ENCODE measurements at places on chromosomes 1 and 21.

- no peak overlapping the region for H3K4me3 ChIP-seq
- no peaks in the 10 kb centered on the region for H3K27me3 ChIP-seq
- H3K4me1 ChIP-seq: no peaks in the 10 kb centered on the region
- no peak for DNase-seq
- no peaks in the 10 kb centered on the region for H3K36me3 ChIP-seq
- no peak overlapping the region for H3K27ac ChIP-seq
Observed at GRCh38 chr1:27970401-27970800, 10.6 kb downstream of the XKR8 start.

DNA sequence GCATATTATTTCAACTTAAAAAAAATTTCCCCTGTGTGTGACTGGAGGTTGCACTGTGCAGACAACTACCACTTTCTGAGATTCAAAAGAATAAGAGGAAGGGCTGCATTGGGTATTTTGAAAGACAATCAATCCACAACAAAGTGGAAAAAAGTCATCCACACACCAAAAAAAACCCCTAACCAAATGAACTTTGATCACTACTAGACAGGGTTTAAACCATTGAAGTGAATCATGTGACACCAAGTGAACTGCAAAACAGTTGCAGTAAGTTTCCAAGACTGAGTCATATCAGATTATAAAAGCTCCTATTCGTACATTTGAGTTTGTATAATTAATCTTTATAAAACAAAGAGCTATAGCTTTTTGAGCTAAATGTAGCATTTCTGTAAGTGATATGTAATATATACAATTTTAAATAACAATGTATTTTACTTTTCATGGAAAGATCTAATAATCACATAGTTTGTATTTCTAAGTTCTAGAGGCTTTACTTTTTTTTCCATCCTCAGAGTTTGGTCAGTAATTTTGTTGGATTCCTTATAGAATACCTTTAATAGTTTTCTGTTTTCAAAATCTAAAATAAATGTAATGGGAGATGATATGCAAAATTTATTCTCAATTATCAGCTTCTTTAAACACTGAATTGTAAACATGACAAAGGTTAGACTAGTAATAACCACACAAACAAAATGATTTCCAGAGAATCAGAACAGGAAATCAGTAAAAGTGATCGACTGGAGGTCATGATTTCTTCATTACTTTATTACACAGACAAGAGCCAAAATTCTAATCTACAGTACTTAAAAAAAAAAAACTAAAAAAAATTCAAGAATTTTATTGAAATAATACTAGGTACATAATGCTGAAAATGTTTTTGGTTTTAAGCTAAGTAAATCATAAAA lies 50.5 kb upstream of the GFI1 start:
- H3K27ac ChIP-seq: no peak overlapping the region
- no peak overlapping the region for H3K4me3 ChIP-seq
- no peaks in the 10 kb centered on the region for H3K27me3 ChIP-seq
- H3K36me3 ChIP-seq: no peaks in the 10 kb centered on the region

- no peak for DNase-seq
- no peaks in the 10 kb centered on the region for H3K27me3 ChIP-seq
- no peaks in the 10 kb centered on the region for H3K4me1 ChIP-seq
- no peak overlapping the region for H3K27ac ChIP-seq
Observed at GRCh38 chr21:27291006-27291405, 324.1 kb upstream of the ADAMTS5 start.

GRCh38 chr1:198794498-198794897 lies 155.7 kb downstream of the PTPRC start:
- no peak overlapping the region for H3K4me3 ChIP-seq
- DNase-seq: no peak
- H3K36me3 ChIP-seq: no peaks in the 10 kb centered on the region
- no peak overlapping the region for H3K27ac ChIP-seq

DNA sequence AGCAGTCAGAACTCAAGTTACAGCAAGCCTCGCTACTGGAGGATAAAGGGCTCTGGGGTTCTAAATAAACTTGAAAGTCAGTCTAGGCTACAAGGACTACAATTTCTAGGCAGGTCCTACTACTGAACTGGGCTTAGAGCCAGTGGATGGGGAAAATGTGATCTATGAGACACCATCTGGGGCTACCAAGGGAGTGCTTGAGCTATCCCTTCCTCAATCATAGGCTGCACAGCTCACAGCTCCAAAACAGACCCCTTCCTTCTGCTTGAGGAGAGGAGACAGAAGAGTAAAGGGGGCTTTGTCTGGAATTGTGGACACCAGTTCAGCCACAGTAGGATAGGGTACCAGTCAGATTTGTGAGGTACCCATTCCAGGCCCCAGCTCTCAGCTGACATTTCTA lies 145.8 kb upstream of the SNX7 start:
- H3K4me1 ChIP-seq: no peaks in the 10 kb centered on the region
- H3K4me3 ChIP-seq: no peak overlapping the region
- H3K27ac ChIP-seq: no peak overlapping the region

DNA sequence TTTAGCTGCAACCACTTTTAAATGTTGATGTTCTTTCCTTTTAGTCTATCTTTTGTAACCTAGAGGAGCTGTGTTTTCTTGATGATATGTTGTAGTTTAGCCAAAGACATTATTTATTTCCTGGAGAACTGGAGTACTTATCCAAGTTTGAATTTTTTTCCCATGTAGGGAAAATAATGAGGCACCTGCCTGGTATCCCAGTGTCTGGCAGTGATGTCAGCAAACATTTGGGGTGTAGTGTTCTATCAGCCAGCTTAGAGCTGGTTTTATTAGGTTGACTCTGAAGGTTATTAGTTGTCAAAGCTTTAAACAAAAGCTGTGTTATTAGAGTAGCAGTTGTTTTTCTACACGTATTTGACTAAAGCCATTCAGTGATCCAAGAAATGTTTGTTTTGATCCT lies 3.2 kb downstream of the CTPS1 start:
- peaks cover 19% of the 10 kb centered on the region for H3K36me3 ChIP-seq
- H3K27ac ChIP-seq: no peak overlapping the region
- DNase-seq: no peak
- H3K27me3 ChIP-seq: no peaks in the 10 kb centered on the region

GRCh38 chr1:196059210-196059609 lies 549.0 kb downstream of the KCNT2 start:
- no peak overlapping the region for H3K4me3 ChIP-seq
- H3K36me3 ChIP-seq: no peaks in the 10 kb centered on the region
- no peak overlapping the region for H3K27ac ChIP-seq
- no peaks in the 10 kb centered on the region for H3K27me3 ChIP-seq
- H3K4me1 ChIP-seq: peaks cover 10% of the 10 kb centered on the region
- DNase-seq: no peak

- H3K4me1 ChIP-seq: no peaks in the 10 kb centered on the region
- no peak overlapping the region for H3K27ac ChIP-seq
- H3K36me3 ChIP-seq: no peaks in the 10 kb centered on the region
- H3K27me3 ChIP-seq: no peaks in the 10 kb centered on the region
Observed at GRCh38 chr1:226898246-226898645, 27.8 kb downstream of the PSEN2 start.

- no peak for DNase-seq
- H3K27ac ChIP-seq: no peak overlapping the region
- H3K4me1 ChIP-seq: no peaks in the 10 kb centered on the region
- H3K4me3 ChIP-seq: no peak overlapping the region
Observed at GRCh38 chr1:24599265-24599664, 43.4 kb downstream of the NCMAP start.

DNA sequence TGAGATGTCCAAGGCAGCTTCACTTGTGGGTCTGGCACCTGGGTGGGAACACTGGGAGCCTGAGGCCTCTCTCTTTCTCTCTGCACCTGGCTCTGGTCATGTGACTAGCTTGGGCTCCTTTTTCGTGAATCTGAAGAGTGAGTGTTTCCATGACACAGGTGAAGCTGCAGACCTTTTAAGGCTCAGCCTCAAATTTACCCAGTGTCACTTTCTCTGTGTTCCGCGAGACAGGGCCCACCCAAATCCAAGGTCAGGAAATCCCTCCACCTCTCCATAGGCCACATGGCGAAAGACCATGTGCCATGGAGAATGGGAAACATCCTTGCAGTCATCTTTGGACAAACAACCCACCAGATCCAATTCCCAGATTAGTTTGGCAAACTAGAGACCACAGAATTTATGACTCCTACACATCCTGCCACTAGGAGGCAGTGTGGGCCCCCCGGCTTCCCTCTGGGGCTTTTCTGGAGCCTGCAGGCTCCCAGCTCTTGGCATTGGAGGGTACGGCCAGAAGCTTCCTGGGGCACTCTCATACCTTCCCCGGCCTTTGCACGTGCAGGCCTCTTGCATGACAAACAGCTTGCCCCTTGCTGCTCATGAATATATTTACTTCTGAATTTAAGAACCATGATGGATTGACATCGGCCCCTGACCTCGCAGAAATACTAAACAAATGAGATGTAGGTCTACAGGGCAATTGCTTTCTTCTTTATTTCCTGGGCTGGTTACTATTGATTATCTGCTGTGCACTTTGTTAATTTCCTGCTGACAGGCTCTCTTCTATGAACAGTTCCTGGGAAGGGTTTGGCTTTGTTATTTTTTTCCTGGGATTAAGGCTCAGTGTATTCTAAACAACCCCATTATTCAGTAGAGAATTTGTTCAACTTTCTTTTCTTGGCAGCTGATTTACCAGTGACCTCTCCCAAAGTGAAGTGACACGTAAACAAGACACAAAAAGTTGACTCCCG lies 180.7 kb downstream of the KAZN start:
- H3K27me3 ChIP-seq: no peaks in the 10 kb centered on the region
- H3K27ac ChIP-seq: peak overlapping the region; percentile 81
- no peaks in the 10 kb centered on the region for H3K36me3 ChIP-seq
- H3K4me1 ChIP-seq: peaks cover 50% of the 10 kb centered on the region

GRCh38 chr1:168653567-168653966 lies 75.4 kb downstream of the DPT start:
- H3K4me1 ChIP-seq: no peaks in the 10 kb centered on the region
- no peaks in the 10 kb centered on the region for H3K27me3 ChIP-seq
- DNase-seq: no peak
- no peak overlapping the region for H3K27ac ChIP-seq
- H3K36me3 ChIP-seq: no peaks in the 10 kb centered on the region

DNA sequence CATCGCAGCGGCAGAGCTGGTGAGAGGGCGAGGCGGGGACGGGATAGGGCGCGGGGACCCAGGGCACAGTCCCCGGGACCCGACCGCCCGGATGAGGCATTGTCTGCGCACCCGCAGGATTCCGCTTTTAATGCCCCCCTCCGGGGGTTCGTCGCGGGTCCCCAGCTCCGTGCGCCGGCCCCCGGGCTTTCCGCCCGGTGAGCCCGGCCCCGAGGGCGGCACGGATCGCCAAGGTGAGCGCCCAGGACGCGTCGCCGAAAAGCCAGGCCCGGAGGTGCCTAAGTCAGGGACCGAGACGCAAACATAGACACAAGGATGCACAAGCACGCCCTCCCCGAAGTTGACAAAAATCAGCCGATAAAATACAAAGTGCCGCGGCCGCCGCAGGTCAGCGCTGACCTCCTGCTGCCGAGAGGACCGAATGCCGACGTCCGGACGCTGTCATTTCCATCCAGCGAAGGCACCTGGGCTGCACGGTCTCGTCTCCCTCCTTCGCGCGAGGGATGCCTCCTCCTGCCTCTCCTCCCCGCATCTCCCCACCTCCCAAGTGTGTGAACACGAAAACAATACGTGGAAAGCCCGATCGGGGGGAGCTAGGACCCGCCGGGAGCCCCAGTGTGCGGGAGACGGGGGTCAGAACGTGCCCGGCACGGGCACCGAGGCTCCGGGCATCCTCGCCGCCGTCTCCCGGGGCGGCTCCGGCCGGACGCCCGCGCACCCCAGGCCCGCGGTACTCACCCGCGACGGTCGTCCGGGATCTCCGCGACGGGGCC lies 101.1 kb upstream of the SOD1 start:
- peak overlapping the region; percentile 81 for H3K4me3 ChIP-seq
- no peaks in the 10 kb centered on the region for H3K36me3 ChIP-seq

GRCh38 chr1:61300899-61301298 lies 218.5 kb downstream of the NFIA start:
- DNase-seq: no peak
- H3K27ac ChIP-seq: no peak overlapping the region
- H3K4me1 ChIP-seq: peaks cover 17% of the 10 kb centered on the region
- H3K27me3 ChIP-seq: no peaks in the 10 kb centered on the region

GRCh38 chr1:160082926-160083325 lies 1.6 kb downstream of the KCNJ9 start:
- H3K27me3 ChIP-seq: peaks cover 84% of the 10 kb centered on the region
- no peak overlapping the region for H3K27ac ChIP-seq
- H3K4me1 ChIP-seq: no peaks in the 10 kb centered on the region
- no peak for DNase-seq

DNA sequence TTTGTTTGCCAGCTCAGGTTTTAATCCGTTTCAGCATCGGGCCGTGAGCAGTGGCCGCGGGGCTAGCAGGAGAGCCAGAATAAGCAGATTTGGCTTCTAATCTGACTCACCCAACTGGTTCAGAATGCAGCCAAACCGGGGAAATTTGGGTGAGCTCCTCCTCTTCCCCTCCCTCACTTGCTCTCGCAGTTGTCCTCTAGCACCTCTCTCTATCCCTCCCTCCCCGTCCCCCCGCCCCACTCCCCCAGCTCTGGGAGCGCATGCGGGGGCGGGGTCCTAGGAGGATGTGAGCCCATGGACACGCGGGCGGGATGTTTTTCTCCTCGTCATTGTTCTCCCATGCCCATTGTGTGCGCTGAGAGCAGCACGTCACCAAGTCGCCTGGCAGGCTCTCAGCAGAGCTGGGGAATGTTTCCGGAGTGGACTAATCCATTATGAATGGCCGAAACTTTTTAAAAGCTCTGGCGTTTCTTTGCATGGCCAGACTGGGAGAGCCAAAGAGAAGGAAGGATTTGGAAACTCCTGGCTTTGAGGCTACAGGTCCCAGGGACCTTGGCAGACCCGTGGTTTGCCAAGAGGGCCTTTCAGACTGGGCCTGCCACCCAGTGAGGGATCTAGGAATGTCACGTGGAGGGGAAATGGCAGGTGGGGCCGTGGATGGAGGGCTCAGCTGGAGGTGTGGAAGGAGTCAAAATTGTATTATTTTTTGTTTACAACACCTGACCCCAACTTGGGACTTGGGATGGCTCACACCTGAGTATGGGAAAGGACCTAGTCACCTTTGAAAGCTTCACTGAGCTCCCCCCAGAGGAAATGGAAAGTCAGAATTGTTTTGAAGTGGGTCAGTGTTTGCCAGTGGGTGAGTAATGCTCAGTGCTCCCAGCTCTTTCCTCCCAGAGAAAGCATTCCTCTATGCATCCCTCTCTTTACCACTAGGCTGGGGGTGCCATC lies 39.2 kb downstream of the CDK18 start:
- peaks cover 8% of the 10 kb centered on the region for H3K4me1 ChIP-seq
- peak; percentile 94 for DNase-seq
- no peaks in the 10 kb centered on the region for H3K27me3 ChIP-seq
- no peaks in the 10 kb centered on the region for H3K36me3 ChIP-seq

- peaks cover 19% of the 10 kb centered on the region for H3K4me1 ChIP-seq
- no peaks in the 10 kb centered on the region for H3K36me3 ChIP-seq
- peaks cover 58% of the 10 kb centered on the region for H3K27me3 ChIP-seq
Observed at GRCh38 chr1:19646377-19647319, 2.5 kb downstream of the NBL1 start.

DNA sequence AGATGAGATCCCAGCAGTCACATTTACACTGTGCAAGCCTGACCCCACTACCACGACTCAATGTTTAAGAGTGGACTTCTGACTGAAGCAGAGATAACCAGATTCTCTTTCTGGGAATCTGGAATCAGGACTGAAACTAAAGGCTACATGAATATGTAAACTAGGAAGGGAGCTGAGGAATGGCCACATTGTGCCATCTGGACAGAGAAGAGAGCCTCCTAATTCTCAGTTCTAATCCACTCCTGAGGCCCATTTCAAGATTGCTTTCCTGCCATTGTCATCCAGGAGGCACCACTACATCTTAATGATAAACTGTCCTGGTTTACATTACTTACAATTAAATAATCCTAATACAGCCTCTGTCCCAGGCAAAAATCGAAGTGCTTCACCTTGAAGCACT lies 6.5 kb downstream of the PAXBP1 start:
- H3K36me3 ChIP-seq: peaks cover 37% of the 10 kb centered on the region
- DNase-seq: no peak
- H3K27me3 ChIP-seq: no peaks in the 10 kb centered on the region
- no peak overlapping the region for H3K4me3 ChIP-seq
